ENCODE measurements at places on chromosomes 7 and 10.

DNA sequence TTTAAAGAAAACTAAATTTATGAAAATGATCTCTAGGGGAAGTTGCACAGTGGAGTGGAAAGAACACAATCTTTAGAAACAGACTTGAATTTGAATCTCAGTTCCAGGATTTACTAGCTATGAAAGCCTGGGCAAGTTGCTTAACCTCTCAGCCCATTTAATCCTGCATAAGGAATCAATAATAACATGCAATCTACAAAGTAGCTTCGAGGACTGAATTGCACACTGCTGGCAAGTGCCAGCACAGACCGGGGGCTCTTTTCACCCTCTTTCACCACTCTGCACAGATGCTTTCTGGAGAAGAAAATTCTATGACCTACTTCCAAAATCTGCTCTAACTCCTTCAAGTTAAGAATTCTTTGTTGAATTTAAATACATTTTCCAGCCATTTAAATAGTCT is 63.4 kb upstream of the ANK3 start:
- no peak for DNase-seq

- no peak for DNase-seq
Observed at GRCh38 chr7:73871163-73872011, 10.4 kb downstream of the TMEM270 start.

- no peak for DNase-seq
Observed at GRCh38 chr10:132461683-132462231, 64.8 kb downstream of the PWWP2B start.

DNA sequence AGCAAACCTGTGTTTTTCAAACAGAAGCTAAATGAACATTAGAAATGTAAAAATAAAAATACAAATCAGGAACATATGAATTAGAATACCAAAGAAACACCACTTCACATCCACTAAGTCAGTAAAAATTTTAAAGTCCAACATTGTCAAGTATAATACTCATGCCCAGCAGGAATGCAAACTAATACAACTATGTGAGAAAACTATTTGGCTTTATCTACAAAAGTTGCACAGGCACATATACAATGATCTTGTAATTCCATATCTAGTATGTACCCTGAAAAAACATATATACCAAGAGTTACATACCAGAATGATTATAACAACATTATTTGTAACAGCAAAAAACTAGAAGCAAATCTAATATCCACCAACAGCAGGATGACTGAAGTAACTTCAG is 91.1 kb downstream of the RNF32 start:
- DNase-seq, result no peak

GRCh38 chr7:137953665-137954470 is 48.0 kb downstream of the CREB3L2 start:
- peak; percentile 37 for DNase-seq

DNA sequence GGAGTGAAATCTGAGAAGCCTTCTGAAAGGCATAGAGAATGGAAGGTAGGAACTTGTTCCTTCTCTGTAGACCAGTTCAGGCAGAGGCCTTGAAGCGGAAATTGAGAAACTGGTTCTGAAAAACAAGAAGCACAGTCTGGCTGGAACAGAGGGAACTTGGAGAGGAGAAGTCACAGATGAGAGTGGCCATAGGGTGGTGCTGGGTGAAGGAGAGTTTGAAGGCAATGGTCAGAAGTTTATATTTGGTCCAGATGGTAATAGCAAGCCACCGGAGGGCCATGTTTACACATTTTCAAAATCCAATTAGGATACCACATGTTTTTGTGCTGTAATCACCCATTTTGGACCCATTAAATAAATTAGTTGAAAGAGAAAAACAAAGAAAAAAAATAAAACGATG is 692.5 kb downstream of the INHBA start:
- no peak for DNase-seq

DNA sequence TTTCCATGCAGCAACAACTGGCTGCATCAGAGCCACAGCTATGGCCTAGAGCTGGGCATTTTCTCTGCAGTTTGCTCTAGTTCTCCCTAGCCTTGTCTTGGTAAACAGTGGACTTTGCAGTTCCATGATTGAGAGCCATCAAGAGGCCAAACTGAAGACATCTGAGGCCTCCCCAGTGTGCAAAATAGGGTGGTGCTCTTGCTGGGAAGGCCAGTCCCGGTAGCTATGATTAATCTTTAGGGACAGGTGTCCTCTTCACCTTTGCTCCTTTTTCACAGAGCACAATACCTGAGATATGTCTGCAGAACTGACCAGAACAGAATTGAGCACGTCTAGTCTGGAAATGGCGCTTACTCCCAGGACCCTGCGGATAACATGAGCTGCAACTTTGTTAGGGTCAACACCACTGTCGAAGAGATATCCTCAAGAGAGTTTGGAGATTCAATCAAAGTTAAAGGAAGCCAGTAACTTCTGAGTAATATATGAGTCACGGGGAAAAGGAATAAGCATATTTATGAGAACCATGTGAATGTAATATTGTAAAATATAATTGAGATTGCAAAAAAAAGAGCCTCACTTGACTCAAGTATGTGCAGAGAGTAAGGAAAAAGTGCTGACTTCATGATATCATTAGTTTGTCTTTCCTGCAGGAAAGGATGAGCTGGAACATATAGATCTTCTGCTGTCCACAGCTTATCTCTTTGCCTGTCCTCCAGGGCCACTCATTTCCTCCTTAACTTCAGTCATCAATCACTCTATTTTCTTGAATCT is 76.7 kb downstream of the ANK3 start:
- DNase-seq, result no peak

DNA sequence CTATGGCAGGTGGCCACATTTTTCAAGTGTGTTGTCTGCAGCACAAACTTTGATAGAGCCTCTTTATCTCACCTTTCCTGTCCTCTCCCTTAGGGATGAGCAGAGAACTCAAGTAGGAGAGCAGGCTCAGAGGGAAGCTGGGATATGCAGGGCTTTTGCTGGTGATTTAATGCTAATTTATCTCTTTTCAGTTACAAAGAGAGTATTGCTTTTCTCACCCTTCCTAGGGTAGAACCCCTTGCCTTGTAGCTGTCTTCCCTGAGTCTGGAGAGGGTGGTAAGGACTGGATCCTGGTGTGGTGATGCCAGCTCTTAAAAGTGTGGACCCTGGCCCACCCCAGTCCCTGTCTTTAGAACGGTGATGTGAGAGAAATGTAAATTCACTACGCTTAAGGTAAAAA is 1061.4 kb downstream of the TYW1 start:
- DNase-seq, result no peak

GRCh38 chr10:95237376-95238170 is 43.5 kb downstream of the ACSM6 start:
- no peak for DNase-seq
